ENCODE measurements at places on chromosomes 6 and 20. TPM values are rescaled to one million over a fixed set of nuclear protein-coding genes. Genes with fewer than 3 reads are reported as not detected.
A peak's percentile ranks its signal among the peaks of the same experiment; 100 is the strongest.

- DNase-seq: peak; percentile 52
Measured at GRCh38 chr20:23641936-23642751, 4.4 kb upstream of the CST3 start.

- no peak for DNase-seq
Measured at GRCh38 chr20:3994125-3994524, 21.2 kb downstream of the RNF24 start.

FAM135A gene
- total RNA-seq: 6.7 TPM

PTPRT gene
- total RNA-seq: not detected

LY6G6C gene
- not detected for total RNA-seq

PMEPA1 gene
- 3.4 TPM for total RNA-seq

- DNase-seq: no peak
Measured at GRCh38 chr6:12064131-12064530, 52.0 kb downstream of the HIVEP1 start.

GMNN gene
- 42.3 TPM for total RNA-seq

GRCh38 chr20:7174554-7174953, 407.1 kb downstream of the BMP2 start:
- DNase-seq: no peak

GRCh38 chr20:848193-848592, 14.7 kb downstream of the FAM110A start:
- no peak for DNase-seq

DNA sequence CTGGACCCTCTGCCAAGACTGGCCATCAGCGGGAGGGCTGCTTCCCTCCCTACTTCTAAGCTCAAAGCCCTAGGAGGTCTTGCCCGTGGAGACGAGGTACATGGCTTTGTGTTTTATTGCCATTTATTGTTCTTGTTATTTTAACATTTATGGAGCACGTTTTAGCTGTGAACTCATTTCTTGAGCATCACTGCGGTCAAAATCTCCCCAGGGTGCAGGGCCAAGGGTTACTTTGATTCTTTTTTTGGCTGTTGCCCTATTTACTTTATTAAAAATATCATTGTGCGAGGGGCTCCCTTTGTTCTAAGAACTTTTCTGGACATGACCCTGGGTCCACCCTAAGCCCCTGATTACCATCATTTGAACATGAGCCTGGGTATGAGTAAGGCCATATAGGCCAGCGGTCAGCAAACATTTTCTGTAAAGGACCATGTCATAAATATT, 51.6 kb downstream of the EYA2 start:
- DNase-seq: peak; percentile 75

TOMM34 gene
- 63.9 TPM for total RNA-seq

GRCh38 chr20:10781526-10781925, 107.7 kb upstream of the JAG1 start:
- no peak for DNase-seq

SLC17A1 gene
- total RNA-seq: not detected

TNXB gene
- 0.44 TPM for total RNA-seq

ADGB gene
- not detected for total RNA-seq

DNA sequence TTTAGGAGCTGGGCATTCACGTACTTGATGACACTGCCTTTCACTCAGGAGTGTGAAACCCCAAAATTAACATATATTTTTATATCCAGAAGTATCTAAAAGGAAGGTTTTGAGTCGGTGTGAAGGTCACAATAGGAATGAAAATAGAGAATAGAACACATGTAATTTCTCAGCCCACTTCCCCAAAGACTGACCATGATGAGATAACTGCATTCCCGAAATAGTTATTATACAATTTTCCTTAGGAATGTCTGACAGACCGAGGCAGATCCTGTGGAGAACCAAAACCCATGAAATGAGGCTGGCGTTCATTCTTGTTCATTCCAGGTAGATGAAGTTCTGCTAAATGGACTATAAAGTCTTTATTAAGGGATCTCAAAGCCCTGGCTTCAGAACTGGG, 10.3 kb downstream of the NSFL1C start:
- no peak for DNase-seq

DNA sequence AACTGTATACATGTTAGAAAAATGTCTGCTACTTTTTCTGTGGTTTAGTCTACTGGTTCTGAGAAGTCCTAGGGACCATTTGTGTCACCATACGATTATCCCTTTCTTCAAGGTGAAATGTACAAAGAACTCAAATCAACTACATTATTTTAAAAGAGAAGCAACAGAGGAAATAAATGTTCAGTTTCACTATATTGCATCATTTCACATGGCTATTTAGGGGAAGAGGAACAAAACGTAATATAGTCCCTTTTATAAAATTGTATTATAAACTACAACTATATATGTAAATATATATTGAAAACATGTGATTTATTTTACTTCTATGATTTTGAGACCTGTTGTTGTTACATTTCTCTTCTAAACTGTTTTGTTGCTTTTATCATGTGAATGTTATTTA, 1308.0 kb downstream of the EPHA7 start:
- DNase-seq: no peak

DACT2 gene
- total RNA-seq: not detected

GRCh38 chr20:13002251-13002650, 6.5 kb upstream of the SPTLC3 start:
- DNase-seq: no peak

DDO gene
- 0.89 TPM for total RNA-seq

FNDC11 gene
- total RNA-seq: not detected

DNA sequence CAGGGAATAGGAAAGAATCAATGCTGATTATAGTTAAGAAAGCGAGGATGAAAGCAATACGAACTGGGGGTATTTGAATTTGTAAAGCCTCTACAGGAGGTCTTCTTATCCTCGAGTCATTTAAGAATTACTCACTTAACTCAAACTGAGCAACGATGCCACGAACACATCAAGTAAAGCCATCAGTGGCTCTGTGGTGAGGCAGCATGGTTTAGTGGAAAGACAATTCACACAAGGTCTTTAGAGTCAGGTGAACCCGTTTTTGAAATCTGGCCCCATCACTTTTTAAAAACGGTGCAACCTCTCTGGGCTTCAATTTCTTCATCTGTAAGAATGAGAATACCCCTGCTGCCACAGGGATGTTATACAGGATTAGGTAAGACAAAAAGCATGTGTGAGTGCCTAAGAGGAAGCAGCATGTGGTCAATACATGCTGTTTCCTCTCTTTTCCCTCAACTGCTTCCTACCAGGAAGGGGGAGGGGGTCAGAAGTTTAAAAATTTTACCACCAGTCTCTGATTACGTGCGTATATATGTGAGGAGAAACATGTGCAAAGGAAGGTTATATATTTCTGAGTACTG, 162.0 kb downstream of the BTBD9 start:
- DNase-seq: no peak

ELOVL2 gene
- 56.3 TPM for total RNA-seq

RAB23 gene
- total RNA-seq: 15.5 TPM

DNA sequence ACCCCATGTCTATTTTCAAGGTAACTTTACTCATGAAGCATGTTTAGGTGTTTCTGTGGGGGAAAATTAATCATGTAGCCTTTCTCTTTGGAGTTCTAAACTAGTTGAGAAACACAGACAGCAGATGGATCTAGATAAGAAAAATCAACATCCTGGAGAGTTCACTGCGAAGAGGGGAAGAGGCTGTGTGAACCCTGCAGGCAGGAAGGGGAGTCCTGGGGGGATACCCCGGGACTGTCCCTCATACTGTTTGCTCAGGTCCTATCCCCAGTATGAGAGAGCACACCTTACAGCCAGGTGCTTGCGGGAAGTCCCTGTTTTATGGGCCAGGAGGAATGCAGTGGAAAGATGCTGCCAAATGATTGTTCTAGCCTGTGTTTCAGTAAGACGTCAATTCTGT, 32.7 kb downstream of the CHMP4B start:
- DNase-seq: no peak

TULP1 gene
- total RNA-seq: not detected

PLCB4 gene
- 0.12 TPM for total RNA-seq

DNA sequence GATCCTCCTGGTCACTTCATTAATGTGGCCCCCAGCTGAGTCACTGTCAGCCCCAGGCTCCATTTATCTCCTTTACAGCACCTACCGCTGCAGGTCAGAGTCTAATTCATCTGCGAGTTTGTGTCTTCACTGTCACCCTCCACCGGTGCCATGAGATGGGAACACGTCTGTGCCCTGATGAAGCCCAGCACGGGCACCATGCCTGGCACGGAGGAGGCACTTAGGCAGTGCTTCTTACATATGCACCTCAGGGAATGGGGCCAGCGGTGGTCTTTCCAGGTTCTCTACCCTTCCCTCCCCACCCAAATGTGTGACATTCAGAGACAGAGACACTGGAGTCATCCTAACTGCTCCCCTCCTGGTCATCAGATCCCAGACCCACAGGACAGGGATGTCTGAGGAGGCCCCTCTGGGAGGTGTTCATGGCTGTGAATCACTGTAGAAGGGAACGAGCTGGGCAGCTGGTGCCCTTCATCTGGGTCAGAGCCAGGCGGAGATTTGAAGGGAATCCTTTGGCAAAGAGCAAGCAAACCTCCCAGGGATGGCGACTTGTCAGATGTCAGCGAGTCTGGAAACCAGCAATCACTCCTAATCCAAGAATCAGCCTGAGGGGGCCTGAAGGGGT, 364.6 kb downstream of the PREX1 start:
- DNase-seq: peak; percentile 73

GRCh38 chr20:34368547-34368946, 5.5 kb downstream of the ITCH start:
- no peak for DNase-seq

GRCh38 chr6:12882761-12883290, 166.3 kb downstream of the PHACTR1 start:
- DNase-seq: no peak

DNA sequence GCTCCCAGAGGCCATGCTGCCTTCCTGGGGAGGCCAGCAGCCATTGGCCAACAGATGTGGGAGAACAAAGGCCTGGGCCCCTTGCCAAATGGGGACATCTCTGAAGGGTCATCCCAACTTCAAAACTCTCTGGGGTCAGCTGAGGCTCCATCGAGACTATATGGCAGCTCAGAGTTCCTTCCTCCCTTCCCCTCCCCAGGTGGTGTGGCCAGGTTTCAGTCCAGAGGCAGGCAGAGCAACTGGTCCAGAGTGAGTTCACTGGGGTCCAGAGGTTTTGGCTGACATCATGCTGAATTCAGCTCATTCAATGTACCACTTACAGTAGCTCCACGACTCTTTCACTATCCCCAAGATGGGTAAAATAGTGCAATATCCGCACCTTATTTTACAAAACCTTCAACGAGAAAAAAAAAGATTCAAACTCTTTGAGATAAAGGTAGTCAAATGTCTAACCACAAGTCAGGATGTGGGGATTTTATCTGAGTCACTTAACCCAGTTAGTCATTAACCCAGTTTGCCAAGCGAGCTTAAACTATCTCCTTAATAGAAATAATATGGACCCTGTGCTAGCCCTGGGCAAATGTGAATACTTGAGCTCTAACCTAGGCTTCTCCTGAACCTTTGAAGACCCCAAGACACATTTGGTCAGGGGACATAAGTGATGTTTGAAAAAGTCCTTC, 108.4 kb upstream of the PLEKHG1 start:
- no peak for DNase-seq

FNDC1 gene
- total RNA-seq: 0.05 TPM

GRCh38 chr6:34697904-34698559, 1.5 kb upstream of the ILRUN start:
- no peak for DNase-seq

DNA sequence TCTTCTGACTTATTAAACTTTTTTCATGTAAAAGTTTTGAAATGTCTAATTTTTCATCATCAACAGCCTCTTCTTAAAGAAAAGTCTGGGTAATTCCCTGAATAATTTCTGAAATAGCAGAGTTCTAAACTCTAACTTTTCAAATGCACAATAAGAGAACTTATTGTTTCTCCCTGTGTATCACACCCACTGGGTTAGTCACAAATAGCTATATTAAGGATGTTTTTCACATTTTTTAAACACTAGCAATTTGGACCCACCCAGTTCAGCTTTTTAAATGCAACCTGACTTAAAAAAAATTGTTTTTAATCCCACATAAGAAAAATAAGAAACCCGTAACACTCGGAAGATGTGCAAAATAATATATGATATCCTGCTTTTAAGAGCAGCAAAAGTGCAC, 61.4 kb upstream of the UTRN start:
- DNase-seq: no peak

DNA sequence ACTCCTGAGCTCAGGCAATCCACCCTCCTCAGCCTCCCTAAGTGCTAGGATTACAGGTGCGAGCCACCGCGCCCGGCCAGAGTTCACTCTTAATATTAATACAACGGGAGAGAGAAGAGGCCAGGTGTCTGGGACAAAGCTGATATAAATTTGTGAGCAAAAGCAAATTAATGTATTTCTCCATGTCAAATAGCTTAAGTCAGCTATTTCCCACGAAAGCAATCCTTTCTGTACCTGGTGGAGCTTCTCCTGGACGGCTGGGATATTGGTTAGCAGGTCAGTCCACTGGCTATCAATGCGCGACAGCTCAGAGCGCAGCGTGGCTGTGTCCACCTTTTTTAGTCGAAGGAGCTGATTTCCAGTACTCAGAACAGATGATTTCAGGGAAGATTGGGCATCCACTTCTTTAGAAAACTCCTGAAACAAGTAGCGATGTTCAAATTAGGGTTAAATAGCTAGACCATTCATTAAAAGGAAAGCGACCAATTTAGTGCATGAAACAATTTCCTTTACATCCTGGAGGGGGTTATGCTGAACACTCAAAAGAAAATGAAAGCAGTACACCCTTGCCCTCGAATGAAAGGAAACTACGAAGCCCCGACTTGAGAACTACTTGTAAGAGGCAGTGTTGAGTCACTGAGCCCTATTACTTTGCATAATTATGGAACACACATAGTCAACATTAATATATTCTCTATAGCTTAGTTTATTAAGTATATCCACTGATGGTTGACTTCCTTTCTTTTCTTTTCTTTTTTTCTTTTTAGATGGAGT, 403.4 kb downstream of the SYNE1 start:
- no peak for DNase-seq

GRCh38 chr20:14915356-14915755, 577.9 kb upstream of the FLRT3 start:
- no peak for DNase-seq

ZHX3 gene
- total RNA-seq: 5.3 TPM

DNA sequence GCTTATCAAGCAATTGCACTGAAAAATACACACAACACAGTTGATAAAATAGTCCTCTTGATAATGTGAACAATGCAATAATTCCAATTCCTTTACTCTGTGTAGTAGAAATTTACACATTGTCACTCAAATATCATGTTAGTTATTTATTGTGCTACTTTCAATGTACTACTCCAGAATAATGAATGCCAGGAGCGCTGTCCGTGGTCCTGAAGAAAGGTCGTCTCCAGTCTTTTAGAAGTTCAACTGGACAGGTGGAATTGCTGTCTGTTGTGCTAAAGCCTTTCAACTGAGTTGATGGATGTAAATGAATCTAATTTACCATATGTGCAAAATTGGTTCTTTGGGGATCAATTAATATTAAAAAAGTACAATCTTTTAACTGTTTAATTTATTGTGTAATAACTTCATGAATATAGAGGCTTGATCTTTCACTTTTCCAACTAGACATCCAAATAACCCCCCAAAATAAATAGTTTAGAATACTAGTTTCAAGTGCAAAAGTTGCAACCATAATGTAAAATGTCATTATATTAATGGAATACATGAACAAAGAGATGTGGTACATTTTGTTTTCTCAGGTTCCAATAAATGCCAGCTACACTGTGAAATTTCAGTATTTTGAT, 3.2 kb downstream of the GRIK2 start:
- DNase-seq: peak; percentile 43

GRCh38 chr20:1209447-1210387, 6.5 kb downstream of the C20orf202 start:
- DNase-seq: no peak

STMND1 gene
- total RNA-seq: not detected

FOXF2 gene
- 4.0 TPM for total RNA-seq

- DNase-seq: no peak
Measured at GRCh38 chr6:110185879-110186278, 5.7 kb downstream of the CDC40 start.
